ENCODE measurements at places on chromosomes 12 and 14.

GRCh38 chr12:6016756-6017155 is 71.7 kb upstream of the ANO2 start:
- H3K36me3 ChIP-seq = no peaks in the 10 kb centered on the region
- H3K27me3 ChIP-seq = no peaks in the 10 kb centered on the region
- no peak overlapping the region for H3K4me3 ChIP-seq
- H3K4me1 ChIP-seq = no peaks in the 10 kb centered on the region
- H3K27ac ChIP-seq = no peak overlapping the region

- no peaks in the 10 kb centered on the region for H3K4me1 ChIP-seq
- H3K27me3 ChIP-seq = no peaks in the 10 kb centered on the region
- DNase-seq = no peak
- H3K36me3 ChIP-seq = no peaks in the 10 kb centered on the region
Measured at GRCh38 chr12:10319388-10319787, 11.7 kb downstream of the KLRD1 start.

GRCh38 chr14:70735043-70735442 is 74.3 kb downstream of the MAP3K9 start:
- DNase-seq = no peak
- H3K27ac ChIP-seq = no peak overlapping the region
- H3K27me3 ChIP-seq = no peaks in the 10 kb centered on the region
- no peak overlapping the region for H3K4me3 ChIP-seq

GRCh38 chr12:81208187-81208911 is 130.5 kb downstream of the ACSS3 start:
- H3K36me3 ChIP-seq = no peaks in the 10 kb centered on the region
- no peak overlapping the region for H3K4me3 ChIP-seq
- no peaks in the 10 kb centered on the region for H3K27me3 ChIP-seq
- DNase-seq = no peak

- H3K4me3 ChIP-seq = no peak overlapping the region
- no peaks in the 10 kb centered on the region for H3K27me3 ChIP-seq
- no peak for DNase-seq
- no peaks in the 10 kb centered on the region for H3K36me3 ChIP-seq
- peaks cover 12% of the 10 kb centered on the region for H3K4me1 ChIP-seq
Measured at GRCh38 chr12:89413234-89413633, 60.9 kb upstream of the DUSP6 start.

DNA sequence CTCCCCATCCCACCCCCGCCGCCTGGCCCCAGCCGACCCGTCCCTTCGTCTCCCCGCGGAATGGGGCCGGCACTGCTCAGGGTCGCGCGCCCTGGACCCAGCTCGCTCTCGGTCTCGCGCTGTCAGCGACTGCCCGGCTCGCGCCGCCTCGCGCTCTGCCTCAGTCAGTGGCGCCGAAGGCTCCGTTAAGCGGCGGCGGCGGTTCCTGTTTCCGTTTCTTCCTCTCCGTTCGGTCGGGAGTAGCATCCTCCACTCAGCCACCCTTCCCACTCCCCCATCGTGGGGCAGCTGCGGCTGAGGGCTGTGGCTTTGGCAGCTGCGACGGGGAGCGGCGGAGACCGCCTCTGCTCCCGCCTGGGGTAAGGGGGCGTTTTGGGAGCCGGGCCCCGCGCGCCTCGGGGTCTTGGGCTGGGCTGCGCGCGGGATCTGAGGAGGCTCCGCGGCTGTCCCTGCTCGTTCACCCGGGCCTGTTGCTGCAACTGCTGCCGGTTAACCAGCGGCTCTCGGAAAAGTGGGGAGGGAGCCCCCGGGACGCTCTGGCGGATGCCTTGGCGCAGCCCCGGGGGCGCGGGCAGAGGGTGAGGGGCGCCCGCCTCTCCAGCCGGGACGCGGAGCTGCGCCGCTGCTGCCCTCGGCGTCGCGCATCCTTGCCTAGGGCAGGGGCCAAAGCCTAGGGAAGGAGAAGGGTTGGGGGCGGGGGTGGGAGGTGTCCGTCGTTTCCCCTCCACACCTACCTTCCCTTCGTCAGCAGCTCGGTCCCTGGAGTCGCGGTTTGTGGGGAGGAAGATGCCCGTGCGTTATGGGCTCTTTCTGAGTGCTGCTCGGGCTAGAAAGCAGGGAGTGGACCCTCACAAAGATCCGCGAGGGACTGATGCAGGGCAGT is 567 bp downstream of the FUT8 start:
- H3K27ac ChIP-seq = no peak overlapping the region
- H3K4me3 ChIP-seq = peak overlapping the region; percentile 63
- H3K36me3 ChIP-seq = no peaks in the 10 kb centered on the region
- H3K27me3 ChIP-seq = peaks cover 12% of the 10 kb centered on the region
- DNase-seq = peak; percentile 64

DNA sequence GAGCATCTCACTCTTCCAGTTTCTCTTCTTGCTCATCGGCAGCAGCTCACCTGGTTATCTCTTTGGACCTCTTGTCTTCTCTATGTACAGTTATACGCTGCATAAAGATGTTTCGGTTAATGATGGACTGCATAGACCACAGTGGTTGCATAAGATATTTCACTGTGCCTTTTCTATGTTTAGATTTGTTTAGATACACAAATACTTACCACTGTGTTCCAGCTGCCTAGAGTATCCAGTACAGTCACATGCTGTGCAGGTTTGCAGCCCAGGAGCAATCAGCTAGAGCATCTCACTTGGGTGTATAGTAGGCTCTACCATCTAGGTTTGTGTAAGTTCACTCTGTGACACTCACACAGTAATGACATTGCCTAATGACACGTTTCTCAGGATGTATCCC is 57.6 kb downstream of the FBXL14 start:
- no peak for DNase-seq
- H3K4me3 ChIP-seq = no peak overlapping the region
- H3K36me3 ChIP-seq = no peaks in the 10 kb centered on the region
- peaks cover 89% of the 10 kb centered on the region for H3K27me3 ChIP-seq
- no peak overlapping the region for H3K27ac ChIP-seq

- H3K4me3 ChIP-seq = no peak overlapping the region
- H3K27ac ChIP-seq = no peak overlapping the region
- H3K27me3 ChIP-seq = no peaks in the 10 kb centered on the region
- no peaks in the 10 kb centered on the region for H3K4me1 ChIP-seq
Measured at GRCh38 chr12:130240831-130241590, 78.7 kb downstream of the FZD10 start.

DNA sequence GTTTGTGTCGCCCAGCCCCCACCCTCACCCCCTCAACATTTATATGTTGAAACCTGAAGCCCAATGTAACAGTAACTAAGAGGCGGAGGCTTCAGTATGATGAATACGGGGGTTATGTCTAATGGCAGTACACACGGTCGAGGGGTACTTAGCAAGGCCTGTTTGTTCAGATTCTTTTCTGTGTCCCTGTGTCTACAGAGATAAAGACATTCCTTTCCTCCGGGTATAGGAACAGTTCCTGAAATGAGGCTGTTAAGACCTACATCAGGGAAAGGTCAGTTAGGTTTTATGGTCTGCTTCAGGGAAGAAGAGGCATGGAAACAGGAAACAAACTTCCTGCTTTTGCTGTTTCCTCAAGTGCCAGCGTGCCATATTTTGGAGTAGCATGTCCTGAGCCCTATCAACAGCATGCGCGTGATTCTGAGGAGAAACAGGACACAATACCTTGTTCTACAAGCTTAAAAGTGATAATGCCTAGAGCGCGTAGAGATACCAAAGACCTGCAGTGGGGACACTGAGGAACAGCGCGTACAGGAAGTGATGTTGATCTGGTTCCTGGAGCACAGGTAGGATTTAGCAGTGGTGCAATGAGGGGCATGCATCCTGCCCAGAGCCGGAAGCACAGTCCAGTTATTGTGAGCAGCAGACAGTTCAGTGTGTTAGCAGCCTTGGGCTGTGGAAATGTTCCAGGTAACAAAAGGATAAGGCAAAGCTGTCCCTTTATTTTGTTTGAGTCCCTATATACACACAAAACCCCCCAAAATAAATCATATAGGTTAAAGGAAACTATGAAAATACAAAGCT is 47.2 kb downstream of the FGD4 start:
- DNase-seq = no peak
- no peaks in the 10 kb centered on the region for H3K4me1 ChIP-seq
- H3K27me3 ChIP-seq = no peaks in the 10 kb centered on the region
- H3K27ac ChIP-seq = no peak overlapping the region

DNA sequence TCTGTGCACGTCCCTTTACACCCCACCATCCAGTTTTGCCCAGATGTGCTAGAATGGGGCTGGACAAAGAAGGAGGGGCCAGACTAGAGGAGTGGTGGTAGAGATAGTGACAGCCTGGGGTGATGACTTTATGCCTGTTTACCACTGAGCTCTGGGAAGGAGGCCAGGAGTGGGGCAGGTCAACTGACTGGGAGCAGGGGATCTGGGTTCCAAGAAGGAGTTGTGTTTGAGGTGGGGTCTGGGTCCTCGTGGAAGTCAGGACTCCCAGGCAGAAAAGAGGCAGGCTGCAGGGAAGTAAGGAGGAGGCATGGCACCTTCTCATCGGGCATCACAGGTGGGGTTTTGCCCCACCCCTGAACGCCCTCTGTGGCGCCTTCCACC is 315 bp downstream of the LTB4R2 start:
- peaks cover 30% of the 10 kb centered on the region for H3K36me3 ChIP-seq
- peak overlapping the region; percentile 57 for H3K4me3 ChIP-seq
- peak overlapping the region; percentile 56 for H3K27ac ChIP-seq
- DNase-seq = no peak
- no peaks in the 10 kb centered on the region for H3K27me3 ChIP-seq

DNA sequence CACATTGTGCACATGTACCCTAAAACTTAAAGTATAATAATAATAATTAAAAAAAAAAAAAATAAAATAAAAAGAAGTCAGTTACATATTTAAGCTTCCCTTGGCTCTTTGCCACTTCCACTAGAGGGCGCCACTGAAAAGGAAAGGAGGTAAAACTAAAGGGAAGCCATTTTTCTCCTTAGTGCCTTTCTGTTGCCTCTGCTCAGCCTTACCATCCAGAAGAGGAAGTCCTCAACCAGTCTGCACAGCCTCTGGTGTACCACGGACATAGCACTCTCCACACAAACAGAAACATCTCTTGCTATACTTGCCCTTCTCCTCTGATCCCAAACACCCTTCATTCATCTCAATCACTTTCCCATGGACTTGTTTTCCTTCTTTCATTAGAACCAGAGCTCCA is 169.0 kb upstream of the EEA1 start:
- DNase-seq = peak; percentile 90
- peaks cover 9% of the 10 kb centered on the region for H3K4me1 ChIP-seq
- no peaks in the 10 kb centered on the region for H3K36me3 ChIP-seq
- H3K27ac ChIP-seq = peak overlapping the region; percentile 50
- no peaks in the 10 kb centered on the region for H3K27me3 ChIP-seq

GRCh38 chr12:131963381-131963780 is 13.6 kb downstream of the EP400 start:
- peaks cover 24% of the 10 kb centered on the region for H3K36me3 ChIP-seq
- H3K27me3 ChIP-seq = no peaks in the 10 kb centered on the region
- no peak overlapping the region for H3K27ac ChIP-seq
- H3K4me1 ChIP-seq = no peaks in the 10 kb centered on the region

GRCh38 chr14:83282706-83283105 is 1749.1 kb upstream of the SEL1L start:
- no peak for DNase-seq
- H3K36me3 ChIP-seq = no peaks in the 10 kb centered on the region
- H3K27me3 ChIP-seq = no peaks in the 10 kb centered on the region
- no peak overlapping the region for H3K27ac ChIP-seq
- no peak overlapping the region for H3K4me3 ChIP-seq

DNA sequence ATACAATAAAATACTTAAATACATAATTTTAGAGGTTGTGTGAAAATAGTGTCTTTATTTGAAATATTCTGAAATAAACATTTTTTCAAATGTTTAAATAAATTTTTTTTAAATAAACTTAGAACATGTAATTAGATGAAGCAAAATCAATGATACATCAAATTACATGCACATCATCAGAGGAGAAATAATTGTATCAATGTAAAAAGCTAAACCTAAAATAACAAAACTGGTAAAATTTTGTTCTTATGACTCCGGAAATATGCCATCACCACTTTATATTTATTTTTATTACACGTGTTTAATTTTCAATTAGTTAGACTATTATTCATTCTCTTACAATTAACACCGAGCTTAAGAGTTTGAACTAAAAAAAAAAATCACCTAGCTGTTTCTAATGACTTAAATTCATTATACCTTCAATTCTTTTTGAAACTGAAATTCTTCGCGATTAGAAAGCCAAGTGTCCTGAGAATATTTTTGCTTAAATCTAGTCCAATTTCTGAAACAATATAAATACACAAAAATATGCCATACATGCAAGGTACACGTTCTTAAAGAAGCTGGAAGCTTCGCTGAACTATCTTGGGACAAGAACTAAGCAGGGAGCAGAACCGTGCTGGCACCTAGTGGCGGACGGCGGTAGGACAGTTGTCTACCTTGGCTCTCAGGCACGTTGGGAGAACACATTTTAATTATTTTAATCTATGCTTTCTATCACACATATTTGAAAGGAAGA is 230.5 kb downstream of the SLC25A21 start:
- H3K36me3 ChIP-seq = no peaks in the 10 kb centered on the region
- no peak overlapping the region for H3K27ac ChIP-seq
- no peaks in the 10 kb centered on the region for H3K27me3 ChIP-seq
- DNase-seq = peak; percentile 14
- no peaks in the 10 kb centered on the region for H3K4me1 ChIP-seq
- no peak overlapping the region for H3K4me3 ChIP-seq

- no peak for DNase-seq
- H3K4me1 ChIP-seq = peaks cover 35% of the 10 kb centered on the region
Measured at GRCh38 chr14:68264260-68264569, 444.6 kb downstream of the RAD51B start.

DNA sequence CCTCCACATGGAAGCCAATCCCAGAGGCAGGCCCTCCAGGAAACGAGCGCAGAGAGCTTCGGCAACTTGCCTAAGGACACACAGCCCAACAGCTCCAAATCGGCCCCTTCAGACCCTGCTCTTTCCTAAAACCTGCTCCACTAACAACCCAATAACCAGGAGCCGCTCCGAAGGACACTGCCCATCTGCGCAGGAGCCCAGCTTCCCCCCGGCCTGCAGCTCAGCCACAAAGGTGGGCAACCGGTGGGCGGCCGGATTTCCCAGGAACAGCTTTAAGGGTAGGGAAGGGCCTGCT is 13.6 kb downstream of the RAB35 start:
- H3K36me3 ChIP-seq = peaks cover 77% of the 10 kb centered on the region
- H3K4me1 ChIP-seq = peaks cover 19% of the 10 kb centered on the region
- no peak overlapping the region for H3K27ac ChIP-seq
- DNase-seq = no peak
- no peaks in the 10 kb centered on the region for H3K27me3 ChIP-seq

- no peaks in the 10 kb centered on the region for H3K27me3 ChIP-seq
- H3K4me1 ChIP-seq = no peaks in the 10 kb centered on the region
- H3K27ac ChIP-seq = no peak overlapping the region
- H3K36me3 ChIP-seq = no peaks in the 10 kb centered on the region
- no peak overlapping the region for H3K4me3 ChIP-seq
- DNase-seq = no peak
Measured at GRCh38 chr12:117468016-117468415, 106.6 kb upstream of the NOS1 start.

- H3K27me3 ChIP-seq = no peaks in the 10 kb centered on the region
- no peak overlapping the region for H3K4me3 ChIP-seq
- DNase-seq = no peak
- H3K36me3 ChIP-seq = no peaks in the 10 kb centered on the region
- H3K4me1 ChIP-seq = no peaks in the 10 kb centered on the region
- no peak overlapping the region for H3K27ac ChIP-seq
Measured at GRCh38 chr14:85357120-85357519, 172.8 kb upstream of the FLRT2 start.

- H3K36me3 ChIP-seq = no peaks in the 10 kb centered on the region
- peak overlapping the region; percentile 96 for H3K4me3 ChIP-seq
Measured at GRCh38 chr12:27013611-27014084, 536 bp downstream of the TM7SF3 start.

GRCh38 chr14:70771781-70772212 is 37.5 kb downstream of the MAP3K9 start:
- H3K4me3 ChIP-seq = no peak overlapping the region
- H3K27ac ChIP-seq = no peak overlapping the region
- H3K36me3 ChIP-seq = no peaks in the 10 kb centered on the region

All from CD14-positive monocyte (primary cell).